ENCODE measurements at places on chromosomes 4 and X.

DNA sequence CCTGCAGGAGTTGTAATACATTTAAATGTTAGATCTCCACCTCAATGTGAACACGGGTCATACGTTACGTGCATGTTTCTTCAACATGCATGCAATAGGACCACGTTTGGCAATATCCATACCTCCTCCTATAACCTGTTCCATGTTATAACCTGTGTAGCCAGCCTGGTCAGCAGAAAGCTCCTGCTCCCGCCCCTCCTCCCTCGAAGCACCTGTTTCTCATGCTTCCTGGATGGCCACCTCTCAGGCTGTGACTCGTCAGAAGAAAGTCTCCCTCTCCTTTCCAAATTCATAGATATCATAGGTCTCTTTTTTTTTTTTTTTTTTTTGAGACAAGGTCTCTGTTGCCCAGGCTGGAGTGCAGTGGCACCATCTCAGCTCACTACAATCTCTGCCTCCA lies 96.5 kb downstream of the HMX1 start:
- no peak for DNase-seq

- no peak for DNase-seq
These were observed 358.4 kb upstream of the CXorf51B start for GRCh38 chrX:146451136-146451535.

DNA sequence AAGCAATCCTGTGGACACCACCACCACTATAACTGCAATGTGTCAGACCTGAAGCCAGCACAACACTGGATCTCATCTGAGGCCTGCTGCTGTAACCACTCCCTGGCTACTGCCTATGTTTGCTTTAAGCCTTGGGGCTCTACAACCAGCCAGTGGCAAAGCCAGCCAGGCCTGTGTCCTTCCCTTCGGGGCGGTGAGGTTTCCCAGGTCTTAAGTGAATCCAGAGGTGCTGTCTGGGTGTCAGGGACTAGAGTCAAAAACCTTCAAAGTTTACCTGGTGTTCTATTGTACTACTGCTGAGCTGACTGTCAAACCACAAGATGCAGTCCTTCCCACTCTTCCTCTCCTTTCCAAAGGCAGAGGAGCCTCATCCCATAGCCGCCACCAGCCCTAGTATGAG lies 750.5 kb downstream of the FAM133A start:
- DNase-seq = no peak

DNA sequence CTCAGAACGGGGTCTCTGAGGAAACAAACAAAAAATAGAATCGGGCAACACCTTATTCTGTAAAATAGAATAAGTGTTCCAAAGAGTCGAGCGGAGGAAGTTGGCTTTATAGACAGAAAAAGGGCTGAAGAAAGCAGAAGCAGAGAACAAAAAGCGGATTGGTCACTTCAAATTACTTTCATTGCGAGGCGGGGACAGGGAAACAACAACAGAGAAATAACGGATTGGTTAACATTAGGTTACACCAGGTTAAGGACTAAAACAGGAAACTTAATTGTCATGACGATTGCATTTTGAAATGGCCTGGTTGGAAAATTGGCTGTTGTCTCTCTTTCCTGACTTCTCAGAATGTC lies 433 bp upstream of the COQ2 start:
- peak; percentile 90 for DNase-seq

DNA sequence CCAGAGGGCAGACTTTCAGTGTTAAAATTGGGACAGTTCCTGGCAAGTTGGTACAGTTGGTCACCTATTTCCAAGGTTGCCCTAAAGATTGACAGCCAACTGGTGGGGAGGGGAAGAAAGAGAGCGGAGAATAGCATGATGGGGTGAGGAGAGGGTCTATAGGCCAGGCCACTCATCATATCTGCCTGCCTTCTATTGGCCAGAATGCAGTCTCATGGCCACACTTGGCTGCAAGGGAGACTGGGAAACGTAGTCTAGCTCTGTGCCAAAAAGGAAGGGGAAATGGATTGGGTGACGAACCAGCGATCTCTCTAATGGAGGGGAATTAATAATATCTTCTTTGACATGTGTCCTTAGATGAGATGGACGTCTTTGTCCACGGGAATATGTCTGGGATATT lies 197.4 kb upstream of the ATP6AP2 start:
- DNase-seq = no peak

- peak; percentile 28 for DNase-seq
These were observed 158.8 kb upstream of the NDST4 start for GRCh38 chr4:115272185-115272584.

DNA sequence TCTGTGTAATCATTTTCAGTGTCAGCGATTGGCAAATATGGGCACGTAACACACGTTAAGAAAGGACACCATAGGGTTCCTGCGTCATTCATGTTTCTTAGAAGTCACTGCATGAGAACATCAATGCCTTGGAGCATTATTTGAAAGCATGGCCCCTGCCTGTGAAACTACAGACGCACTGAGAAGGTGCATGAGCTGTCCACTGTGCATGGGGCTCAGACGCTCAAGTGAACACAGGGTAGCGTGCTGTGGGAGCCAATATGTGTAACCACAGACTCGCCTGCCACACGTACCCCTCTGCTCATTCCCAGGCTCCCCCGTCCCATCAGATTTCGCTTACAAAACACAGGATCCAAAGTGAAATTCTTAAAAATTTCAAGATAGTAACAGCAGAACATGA lies 6.5 kb downstream of the PPP2R2C start:
- DNase-seq = no peak

- DNase-seq = no peak
These were observed 620.7 kb downstream of the RPA4 start for GRCh38 chrX:97504431-97504830.

- peak; percentile 80 for DNase-seq
These were observed 787.4 kb upstream of the GALNTL6 start for GRCh38 chr4:171025776-171026175.

DNA sequence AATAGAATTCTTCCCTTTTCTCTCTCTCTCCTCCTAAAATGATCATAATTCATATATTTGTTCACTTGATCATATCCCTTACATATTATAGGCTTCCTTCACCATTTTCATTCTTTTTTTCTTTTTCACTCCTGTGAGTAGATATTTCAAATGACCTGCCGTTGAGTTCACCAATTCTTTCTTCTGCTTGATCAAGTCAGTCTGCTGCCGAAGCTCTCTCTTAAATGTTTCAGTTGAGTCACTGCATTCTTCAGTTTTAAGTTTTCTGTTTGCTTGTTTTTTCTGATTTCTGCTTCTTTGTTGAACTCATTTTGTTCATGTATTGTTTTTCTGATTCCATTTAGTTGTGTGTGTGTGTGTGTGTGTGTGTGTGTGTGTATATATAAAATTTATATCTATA lies 354.3 kb downstream of the GPAT3 start:
- DNase-seq = no peak

DNA sequence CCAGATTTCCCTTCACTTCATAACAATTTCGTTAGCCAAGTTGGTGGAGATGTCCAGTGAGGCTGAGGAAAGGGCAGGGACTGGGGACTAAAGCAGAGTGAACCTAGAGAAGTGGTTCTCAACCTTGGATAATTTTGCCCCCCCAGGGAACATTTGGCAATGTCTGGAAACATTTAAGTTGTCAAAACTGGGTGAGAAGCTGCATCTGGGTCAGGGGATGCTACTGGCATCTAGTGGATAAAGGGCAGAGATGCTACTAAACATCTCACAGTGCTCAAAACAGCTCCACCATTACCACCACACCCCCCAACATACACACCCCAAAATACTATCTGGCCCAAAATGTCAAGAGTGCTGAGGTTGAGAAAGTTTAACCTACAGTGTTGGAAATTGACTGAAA lies 32.0 kb upstream of the FGF16 start:
- DNase-seq = no peak

GRCh38 chr4:108965016-108965415 lies 202.2 kb upstream of the ETNPPL start:
- DNase-seq = no peak

DNA sequence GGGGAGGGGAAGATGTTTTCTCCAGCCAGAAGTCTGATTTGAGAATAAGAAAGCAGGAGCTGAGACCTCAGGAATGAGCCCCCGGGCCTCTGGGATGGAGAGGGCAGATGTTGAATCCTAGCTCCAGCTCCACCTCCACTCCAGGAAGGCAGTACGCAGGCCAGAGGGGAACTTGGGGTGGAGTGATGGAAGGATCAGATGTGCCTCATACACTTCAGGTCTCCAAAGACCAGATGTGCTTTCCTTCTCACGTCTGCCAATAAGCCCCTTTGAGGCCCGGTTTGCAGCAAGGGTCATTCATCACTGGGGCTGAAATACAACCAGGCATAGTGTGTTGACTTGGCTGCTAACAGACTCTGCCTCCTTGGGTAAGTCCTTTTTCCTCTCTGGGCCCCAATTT lies 28.1 kb downstream of the STARD8 start:
- DNase-seq = no peak

DNA sequence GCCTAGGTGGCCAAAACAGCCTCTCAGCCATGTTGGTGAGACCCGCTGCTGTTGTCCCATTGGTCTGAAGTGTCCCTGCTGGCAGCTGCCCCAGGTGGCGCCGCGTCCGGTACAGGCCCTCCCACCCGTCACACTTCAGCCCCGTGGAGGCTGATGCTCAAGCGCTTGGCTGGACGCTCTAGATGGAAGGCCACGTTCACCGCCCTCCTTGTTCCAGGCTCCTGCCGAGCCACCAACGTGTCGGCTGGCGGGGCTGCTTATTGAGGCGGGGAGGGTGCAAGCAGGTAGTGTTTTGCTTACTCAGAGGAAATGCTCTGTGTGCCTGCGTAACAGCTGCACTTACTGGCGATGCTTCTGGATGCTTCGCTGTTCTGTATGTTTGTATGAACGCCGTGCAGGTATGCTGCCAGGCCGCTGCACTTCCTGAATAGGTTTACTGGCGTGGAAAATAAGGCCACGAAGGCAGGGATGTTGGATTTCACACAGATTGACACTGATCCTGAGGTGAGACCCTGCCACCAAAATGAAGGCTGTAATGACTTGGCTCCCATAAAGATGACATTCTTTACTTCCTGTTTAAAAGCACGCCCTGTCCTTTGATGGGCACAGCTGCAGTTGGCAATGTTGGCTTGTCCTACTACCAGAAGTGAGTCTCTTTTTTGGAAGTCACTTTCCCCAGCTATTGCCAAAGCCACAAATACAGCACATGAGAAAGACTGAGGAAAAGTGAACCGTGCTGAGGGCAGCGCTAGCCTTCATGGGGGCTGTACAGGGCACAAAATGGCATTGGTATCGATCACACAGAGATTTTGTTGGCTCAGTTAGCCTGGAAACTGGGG lies 21.0 kb upstream of the CLCN4 start:
- no peak for DNase-seq

- no peak for DNase-seq
These were observed 33.4 kb downstream of the METTL14 start for GRCh38 chr4:118718511-118719170.

DNA sequence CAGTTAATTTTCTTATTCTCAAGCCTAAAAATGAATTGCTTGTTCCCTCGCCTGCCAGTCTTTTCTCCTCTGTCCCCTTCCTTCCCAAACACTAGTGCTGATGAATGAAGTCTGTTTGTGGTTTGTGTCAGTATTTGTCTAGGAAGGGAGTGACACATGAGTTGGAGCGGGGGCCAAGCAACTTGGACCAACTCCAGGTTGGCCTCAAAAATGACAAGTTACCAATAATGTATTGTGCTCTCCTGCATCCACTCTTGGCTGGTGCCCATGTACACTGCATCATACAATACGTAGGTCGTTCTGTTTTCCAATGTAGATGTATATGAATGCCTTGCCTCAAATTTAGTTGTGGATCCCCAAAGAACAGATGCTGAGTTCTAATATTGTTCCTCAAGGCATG lies 223.0 kb upstream of the GPC4 start:
- DNase-seq = no peak
